ENCODE measurements at places on chromosomes 3 and 15.
A peak's percentile ranks its signal among the peaks of the same experiment; 100 is the strongest.

DNA sequence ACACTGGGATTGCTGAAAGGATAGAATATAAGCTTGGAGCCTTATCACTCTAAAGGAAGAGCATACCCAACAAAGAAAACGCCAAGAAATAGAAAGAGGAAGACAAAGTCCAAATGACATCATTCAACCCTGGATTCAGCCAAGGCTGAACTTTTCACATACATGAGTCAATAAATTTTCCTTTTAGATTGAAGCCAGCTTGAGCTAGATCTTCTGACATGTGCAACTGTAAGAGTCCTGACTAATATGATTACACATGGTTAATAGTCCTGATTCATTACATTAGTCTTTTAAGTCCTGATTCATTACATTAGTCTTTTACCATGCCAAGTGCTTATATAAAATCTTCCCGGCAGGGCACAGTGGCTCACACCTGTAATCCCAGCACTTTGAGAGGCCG is 13.6 kb upstream of the DENND6A start:
- DNase-seq, result peak; percentile 69

DNA sequence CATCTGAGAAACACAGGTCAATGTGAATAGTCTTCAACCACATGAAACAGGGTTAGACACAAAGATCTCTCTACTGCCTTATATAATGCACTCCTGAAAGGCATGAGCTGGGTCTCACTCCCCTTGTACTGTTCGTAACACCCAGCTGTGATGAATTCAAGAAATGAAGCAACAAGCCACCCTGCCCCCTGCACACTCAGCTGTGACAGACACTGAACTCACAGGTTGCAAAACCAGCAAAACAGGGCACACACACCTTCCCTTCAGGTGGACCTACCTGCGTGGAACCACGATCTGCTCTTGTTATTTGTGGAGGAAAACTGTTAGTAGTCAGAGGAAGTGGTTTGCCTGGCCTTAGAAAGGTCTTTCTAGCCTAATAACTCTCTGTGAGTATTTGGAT is 64.5 kb downstream of the CERS3 start:
- no peak for DNase-seq

- no peak for DNase-seq
Observed at GRCh38 chr15:86413191-86413590, 333.5 kb downstream of the AGBL1 start.

DNA sequence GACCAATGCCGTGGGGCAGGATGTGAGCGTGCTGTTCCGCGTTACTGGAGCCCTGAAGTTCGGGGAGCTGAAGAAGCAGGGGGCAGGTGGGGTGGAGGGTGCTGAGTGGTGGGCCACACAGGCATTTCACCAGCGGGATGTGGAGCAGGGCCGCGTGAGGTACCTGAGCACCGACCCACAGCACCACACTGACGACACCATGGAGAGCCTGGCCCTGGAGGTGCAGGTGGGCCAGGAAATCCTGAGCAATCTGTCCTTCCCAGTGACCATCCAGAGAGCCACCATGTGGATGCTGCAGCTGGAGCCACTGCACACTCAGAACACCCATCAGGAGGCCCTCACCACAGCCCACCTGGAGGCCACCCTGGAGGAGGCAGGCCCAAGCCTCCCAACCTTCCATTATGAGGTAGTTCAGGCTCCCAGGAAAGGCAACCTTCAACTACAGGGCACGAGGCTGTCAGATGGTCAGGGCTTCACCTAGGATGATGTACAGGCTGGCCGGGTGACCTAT is 179.6 kb downstream of the TBC1D2B start:
- DNase-seq, result no peak

DNA sequence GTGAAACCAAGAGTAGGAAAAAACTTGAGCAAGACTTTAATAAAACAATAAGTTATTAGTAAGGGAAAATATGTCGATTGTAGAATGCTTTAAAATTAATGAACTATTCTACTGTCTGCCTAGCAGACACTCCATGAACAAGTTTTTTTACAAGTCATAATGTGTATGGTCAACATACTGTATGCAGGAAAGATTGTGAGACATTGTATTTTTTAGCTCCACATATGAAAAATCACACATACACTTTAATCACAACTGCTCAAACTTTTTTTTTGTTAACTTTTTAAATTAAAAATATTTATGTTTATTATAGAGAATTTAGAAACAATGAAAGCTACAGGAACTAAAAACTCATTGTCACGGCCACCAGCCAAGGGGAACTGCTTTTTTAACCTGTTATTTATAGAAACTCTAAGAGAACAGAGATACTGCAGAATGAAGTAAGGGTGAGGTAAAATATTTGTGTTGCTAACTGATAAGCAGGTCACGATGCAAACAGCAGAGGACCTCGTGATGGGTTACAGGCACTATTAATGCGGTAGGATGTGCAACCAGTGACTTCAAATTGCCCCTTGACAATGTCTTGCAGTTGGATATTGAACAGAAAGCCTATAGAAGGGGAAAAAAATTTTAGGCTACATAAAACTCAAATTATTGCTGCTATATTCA is 53.0 kb downstream of the THSD4 start:
- no peak for DNase-seq

- DNase-seq, result no peak
Observed at GRCh38 chr15:93253681-93254080, 164.7 kb upstream of the RGMA start.

GRCh38 chr15:60379525-60380274 is 18.1 kb downstream of the ANXA2 start:
- DNase-seq, result no peak

GRCh38 chr3:58798312-58798711 is 131.7 kb upstream of the FAM3D start:
- no peak for DNase-seq

- no peak for DNase-seq
Observed at GRCh38 chr3:120348065-120348990, 826 bp downstream of the LRRC58 start.

DNA sequence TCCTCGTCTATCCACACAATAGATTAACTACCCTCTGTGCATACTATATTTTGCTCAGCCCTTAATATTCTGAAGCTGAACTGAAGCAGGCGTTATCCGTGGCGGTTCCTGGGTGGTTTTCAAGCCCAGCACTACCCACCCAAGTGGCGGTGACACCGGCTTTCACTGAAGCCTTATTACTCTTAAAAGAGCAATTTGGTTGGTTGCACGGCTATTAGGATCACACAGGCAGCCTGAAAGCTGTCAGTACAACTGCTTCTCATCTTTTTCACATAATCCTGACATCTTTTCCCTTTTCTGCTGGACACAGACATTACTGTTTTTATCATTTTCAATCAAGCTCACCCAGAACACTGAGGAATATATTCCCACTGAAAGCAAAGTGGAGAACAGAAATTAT is 525.3 kb upstream of the ZNF717 start:
- DNase-seq, result no peak

- no peak for DNase-seq
Observed at GRCh38 chr15:67307156-67307555, 52.6 kb downstream of the IQCH start.

GRCh38 chr3:144114767-144115166 is 143.1 kb downstream of the DIPK2A start:
- DNase-seq, result no peak

DNA sequence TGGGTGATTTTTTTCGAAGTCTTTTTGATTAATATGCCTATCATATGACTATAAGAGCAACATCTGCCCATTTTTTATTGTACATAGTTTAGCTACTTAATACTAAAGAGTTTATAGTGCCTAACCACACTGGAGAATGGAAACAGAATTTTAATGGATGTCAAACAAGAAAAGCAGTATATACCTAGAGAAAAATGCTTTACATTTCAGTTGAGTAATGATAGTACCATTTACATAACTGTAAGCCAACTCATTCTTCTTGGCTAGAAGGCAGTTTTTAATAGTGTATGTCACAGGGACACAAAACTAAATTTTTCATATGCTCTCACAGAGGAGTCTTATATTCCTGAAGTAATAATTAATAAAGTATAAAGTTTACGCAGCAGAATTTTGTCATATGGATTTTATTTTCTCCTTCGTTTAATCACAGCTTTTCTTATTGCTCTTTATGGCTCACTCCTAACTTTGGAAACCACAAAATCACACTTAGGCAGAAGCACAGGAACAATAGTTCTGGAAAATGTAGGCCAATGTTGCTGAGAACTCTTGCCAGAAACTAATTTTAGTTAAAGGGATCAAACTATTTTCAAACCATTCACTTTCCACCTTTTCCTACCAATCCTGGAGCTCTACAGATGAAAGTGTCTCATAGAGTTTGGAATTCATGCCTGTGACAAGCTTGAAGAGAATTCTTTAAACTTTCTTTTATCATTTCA is 243.6 kb downstream of the ZIC1 start:
- no peak for DNase-seq

DNA sequence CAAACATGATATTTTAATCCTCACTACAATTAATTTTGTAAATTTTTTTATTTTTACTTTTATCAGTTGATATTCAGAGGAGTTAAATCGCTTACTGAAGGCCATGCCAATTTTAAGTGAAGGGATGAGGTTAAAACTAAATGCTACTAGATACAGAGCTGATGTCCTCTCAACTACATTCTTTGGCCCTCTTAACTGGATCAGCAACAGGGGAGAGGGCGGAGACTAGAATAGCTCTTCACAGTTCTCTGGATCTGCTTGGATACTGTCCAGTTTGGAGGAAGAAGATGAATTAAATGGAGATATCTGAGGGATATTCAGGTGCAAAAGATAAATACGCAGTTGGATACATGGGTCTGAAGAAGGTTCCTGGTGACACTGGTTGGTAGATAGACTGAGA is 85.6 kb upstream of the LYSMD4 start:
- DNase-seq, result no peak

All from keratinocyte (primary cell).